ENCODE measurements at places on chromosomes 1 and 21.

GRCh38 chr1:109932679-109933078 is 22.0 kb downstream of the CSF1 start:
- DNase-seq = no peak

DNA sequence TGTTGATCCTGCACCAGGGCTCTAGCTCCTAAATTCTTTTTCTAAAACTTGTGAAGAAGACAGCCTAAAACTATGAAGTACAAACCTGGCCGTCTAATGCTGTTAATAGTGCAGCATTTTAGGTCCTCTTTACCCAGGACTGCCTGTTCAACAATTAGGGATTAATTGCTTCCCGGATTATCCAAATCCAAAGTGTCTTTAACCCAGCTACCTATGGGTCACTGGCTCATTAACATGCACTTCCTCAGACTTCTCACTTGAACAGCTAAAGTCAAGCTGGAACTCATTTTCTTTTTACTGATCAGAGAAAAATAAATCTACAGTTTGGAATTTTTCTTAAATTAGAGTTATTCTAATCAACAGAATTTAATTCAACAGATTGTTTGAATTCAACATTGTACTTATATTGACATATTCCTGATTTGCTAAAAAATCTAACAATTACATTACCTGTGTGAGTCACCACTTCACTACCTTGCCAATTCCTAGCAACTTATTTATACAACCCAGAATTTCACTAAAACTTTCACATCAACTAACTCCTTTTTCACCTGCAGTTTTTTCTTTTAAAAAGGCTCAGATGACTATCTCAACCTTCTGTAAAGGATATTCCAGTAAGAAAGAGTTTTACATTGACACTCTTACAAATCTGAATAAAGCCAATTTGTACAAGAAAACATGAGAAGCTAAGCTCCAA is 3.3 kb downstream of the HNRNPU start:
- no peak for DNase-seq

GRCh38 chr21:29264721-29265120 is 34.0 kb upstream of the BACH1 start:
- DNase-seq = no peak

- no peak for DNase-seq
These were observed 142.8 kb upstream of the COA6 start for GRCh38 chr1:234230414-234230862.

- DNase-seq = no peak
These were observed 2.7 kb upstream of the OLIG2 start for GRCh38 chr21:33022828-33023573.

GRCh38 chr1:17618558-17619247 is 79.2 kb downstream of the ARHGEF10L start:
- no peak for DNase-seq

- DNase-seq = no peak
These were observed 120.6 kb downstream of the KCNJ15 start for GRCh38 chr21:38377165-38378088.

All from MM.1S (cell line).